ENCODE measurements at places on chromosomes 11 and 22.

- no peak for DNase-seq
Measured at GRCh38 chr22:29717789-29718188, 2.0 kb upstream of the CABP7 start.

DNA sequence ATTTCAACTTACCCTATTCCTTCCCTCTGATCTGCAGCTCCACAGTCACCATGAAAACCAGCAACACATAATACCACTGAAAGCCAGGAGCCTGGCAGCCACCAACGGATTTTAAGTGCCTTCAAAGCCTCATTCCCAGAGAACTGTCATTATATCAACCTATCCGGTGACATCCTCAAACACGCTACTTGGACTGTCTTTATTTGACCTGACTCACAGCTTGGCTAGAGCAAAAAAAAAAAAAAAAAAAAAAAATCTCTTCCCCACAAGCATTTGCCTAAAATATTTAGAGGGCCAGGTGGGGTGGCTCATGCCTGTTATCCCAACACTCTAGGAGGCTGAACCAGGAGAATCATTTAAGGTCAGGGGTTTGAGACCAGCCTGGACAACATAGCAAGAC is 32.4 kb upstream of the ARHGAP32 start:
- no peak for DNase-seq

DNA sequence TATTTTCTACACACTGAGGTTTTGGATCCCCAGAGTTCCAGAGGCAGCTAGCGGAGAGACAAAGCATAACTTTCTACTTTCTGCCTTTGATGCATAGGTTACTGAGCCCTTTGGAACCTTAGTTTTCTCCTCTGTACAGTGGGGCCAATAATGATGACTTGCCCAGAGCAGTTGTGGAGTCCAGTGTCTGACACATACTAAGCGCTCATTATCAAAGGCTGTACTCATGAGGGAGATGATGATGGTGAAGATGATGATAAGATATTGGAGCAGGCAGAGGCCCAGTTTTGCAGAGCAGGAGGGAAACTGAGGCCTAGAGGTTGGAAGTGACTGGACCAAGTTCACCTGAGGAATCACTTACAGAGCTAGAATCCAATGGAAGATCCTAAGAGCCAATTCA is 458.0 kb downstream of the MIAT start:
- no peak for DNase-seq

GRCh38 chr11:65434667-65435410 is 12.2 kb downstream of the NEAT1 start:
- DNase-seq, result peak; percentile 24

GRCh38 chr11:34262531-34263081 is 95.2 kb downstream of the ABTB2 start:
- DNase-seq, result no peak

DNA sequence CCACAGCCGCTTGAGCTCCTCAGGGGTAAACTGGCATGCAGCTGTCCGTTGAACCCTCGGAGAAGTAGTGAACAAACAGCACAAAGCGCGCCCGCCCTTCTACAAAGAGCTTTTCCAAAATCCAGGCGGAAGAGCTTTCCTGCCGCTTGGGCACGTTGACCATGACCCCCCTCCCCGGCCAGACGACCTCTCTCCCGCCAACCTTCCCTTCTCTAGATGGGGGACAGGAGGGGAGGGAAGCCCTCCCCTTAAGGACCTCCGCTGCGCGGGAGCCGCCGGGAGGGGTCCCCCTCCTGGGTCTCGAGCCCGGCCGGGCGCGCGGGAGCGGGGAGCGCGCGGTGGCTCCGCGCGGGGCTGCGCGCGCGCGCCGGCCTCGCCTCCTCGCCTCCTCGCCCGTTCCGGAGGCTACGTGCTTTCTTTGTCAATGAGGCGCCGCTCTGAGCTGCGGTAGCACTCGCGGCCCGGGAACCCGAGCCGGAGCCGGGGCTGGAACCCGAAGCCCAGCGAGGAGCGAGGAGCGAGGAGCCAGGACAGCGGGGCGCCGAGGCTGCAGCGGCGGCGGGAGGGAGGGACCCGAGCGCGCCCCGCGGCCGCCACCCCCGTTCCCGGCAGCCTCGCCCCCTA is 118.6 kb downstream of the HIPK3 start:
- DNase-seq, result no peak

DNA sequence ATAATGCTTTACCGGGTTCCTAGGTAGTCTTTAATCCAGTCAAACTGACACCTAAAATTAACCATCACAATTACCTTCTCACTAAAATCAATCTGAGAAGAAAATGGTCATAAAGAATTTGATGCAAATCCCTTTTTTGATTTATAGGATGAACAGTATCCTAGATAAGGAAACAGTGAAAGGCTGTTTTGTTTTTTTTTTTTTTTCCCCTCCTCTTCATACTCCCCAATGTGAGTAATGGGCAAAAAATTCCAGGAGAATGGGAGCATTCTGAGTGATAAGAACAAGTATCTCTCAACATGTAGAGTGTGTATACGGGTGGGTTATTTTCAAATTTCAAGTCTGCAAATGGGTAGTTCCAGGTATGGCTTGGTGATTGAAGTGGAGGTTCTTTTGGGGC is 28.4 kb downstream of the GRAMD1B start:
- DNase-seq, result no peak

- DNase-seq, result no peak
Measured at GRCh38 chr11:113896156-113896879, 8.3 kb upstream of the HTR3B start.

GRCh38 chr22:29623553-29624169 is 20.2 kb downstream of the NF2 start:
- no peak for DNase-seq

DNA sequence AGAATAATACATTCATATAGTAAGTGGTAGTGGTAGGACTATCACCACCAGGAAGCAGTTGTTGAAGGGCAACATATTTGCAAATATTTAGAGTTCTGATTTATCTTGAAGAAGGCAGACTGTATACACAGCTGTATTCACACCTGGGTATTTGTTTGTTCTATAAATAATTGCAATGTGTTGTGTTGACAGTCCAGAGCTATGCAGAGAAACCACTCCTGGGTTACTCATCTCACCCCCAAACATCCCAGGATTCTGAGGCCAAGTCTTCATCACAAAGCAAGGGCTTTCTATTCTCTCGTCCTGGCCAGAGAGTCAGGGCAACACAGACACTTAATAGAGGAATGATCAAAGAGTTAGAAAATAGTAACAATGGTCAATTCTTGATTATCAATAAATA is 102.1 kb upstream of the FAT3 start:
- no peak for DNase-seq

- DNase-seq, result no peak
Measured at GRCh38 chr11:76209375-76209972, 3.2 kb upstream of the WNT11 start.

GRCh38 chr22:47195484-47196165 is 433.2 kb downstream of the TBC1D22A start:
- DNase-seq, result peak; percentile 87

- DNase-seq, result no peak
Measured at GRCh38 chr11:472816-473215, 22.7 kb downstream of the PTDSS2 start.

- DNase-seq, result no peak
Measured at GRCh38 chr11:80613655-80614054, 1172.8 kb upstream of the TENM4 start.

GRCh38 chr11:61510166-61510919 is 1.8 kb downstream of the LRRC10B start:
- no peak for DNase-seq

DNA sequence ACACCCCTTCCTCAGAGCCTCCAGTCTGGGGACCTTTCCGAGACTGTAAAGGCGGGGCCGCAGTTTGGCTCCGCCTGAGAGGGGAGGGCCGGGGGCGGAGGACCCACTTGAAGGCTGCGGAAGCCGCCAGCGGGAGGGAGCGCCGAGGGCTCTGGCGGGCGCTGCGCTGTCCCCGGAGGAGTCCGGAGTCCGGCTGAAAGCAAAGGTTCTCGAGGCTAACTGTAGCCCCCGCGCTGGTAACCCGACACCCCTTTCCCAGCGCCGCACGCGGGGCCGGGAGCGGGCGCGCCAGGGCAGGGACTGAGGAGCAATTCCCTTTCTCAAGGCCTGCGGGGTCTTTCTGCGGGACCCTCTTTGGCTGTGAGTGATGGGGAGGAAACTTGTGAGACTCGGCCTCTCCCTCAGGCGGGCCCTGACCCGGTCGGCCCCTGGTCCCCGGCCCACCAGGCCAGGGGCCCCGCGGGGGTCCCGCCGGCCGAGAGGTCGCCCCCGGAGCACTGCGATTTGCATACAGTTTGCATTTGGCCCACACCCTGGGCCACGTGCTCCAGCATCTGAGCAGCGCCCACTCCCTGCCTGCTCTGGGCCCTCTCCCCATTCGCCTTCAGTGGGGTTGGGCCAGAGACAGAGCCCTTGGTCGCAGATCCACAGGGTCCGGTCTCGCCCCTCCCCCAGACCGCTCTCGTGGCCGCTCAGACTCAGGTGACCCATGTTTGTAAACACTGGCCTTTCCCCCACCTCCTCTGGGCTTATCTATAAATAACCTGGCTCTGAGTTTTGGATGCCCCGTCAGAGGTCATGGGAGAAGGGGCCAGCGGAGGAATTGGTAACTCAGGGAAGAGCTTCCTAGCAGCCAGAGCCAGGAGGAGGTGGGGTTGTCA is 519 bp upstream of the ART5 start:
- no peak for DNase-seq

DNA sequence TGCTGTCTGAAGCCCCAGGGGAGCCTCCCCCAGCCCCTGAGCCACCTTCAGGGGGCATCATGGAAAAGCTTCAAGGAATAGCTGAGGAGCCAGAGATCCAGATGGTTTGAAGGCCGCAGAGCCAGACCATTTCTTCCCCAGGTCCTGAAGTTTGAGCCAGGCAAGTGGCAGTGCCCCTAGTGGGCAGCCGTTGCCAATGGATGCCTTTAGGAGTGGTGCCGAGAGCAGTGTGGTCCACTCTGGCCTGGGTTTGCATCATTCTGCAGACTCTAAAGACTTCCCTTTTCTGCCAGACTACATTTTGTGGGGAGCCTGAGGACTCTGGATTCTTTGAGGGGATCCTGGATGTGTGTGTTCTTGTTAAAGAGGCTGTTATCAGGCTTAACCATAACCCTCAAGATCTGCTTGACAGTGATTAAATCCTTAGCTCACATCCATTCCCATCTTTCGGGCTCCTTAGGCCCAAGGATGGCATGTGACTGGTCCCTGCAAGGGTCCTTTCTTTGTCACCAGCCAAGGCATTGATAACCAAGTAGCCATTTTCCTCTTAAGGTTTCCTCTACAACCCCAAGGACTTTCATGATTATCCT is 13.1 kb downstream of the HINFP start:
- no peak for DNase-seq

DNA sequence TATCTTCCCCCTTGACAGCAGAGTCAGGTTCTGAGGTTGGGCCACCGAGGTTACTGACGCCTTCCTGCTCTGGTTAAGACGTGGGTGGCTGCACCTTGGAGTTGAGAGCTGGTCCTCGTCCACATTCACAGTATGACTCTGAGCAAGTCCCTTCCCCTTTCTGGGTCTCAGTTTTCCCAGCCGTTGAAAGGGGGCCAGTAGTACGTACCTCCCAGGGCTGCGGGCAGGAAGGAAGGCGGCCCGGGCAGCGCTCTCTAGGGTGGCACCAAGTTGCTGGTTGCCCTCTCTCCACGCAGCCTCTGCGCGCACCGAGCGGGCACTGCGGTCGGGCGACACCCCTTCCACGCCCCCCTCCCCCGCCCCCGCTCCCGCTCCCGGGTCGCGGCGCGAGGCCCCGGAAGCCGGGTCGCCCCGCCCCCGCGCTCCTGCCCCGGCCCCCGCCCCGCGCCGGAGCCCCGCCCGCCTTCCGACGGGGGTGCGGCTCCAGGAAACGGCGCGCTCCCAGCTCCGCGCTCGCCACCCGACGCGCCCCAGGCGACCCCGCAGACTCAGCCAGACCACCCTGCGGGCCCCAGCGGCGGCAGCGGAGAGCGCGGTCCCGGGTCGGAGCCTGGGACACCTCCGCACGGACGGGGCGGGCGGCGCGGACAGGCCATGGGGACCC is at the start of gene EHBP1L1:
Gene EHBP1L1, plus strand, starts transcription at position 486 of the 664 bp plus-strand sequence. CDS start 250 bp downstream, outside the sequence.
- DNase-seq, result no peak

- no peak for DNase-seq
Measured at GRCh38 chr22:47331750-47332149, 569.3 kb downstream of the TBC1D22A start.

DNA sequence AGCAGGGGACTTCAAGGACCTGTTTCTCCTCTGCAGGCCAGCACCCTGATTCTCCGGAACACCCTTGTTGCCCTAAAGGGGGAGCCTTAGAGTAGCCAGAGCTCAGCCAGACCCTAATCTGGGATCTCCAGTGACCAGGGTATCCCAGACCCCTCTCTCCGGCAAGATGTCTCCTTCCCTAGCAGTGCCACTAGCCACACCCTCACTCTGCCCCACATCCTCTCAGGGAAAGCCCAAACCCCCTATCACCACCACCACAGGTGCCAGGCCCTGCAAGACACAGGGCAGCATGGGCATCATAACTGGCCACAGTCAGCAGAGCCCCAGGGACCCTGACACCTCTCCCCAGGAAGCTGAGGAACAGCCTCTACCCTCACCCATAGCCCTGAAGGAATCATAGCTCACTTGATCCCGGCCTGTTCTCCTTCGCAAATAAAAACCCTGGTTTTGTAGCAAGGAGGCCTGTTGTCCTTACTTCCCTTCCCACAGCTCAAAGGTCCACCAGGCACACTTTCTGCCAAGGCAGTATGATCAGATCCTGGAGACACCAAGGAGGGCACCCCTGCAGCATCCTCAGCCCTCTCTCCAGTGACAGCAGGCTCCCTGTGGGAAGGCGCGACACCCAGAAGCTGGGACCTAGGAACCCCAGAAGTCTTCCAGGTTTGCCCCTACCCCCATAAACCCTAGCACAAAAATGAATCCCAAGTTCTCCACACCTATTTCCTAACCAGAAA is 4.6 kb downstream of the CFL1 start:
- peak; percentile 30 for DNase-seq

GRCh38 chr11:47860536-47860935 is 12.4 kb upstream of the NUP160 start:
- DNase-seq, result no peak

- no peak for DNase-seq
Measured at GRCh38 chr11:128658502-128658901, 35.4 kb upstream of the FLI1 start.

DNA sequence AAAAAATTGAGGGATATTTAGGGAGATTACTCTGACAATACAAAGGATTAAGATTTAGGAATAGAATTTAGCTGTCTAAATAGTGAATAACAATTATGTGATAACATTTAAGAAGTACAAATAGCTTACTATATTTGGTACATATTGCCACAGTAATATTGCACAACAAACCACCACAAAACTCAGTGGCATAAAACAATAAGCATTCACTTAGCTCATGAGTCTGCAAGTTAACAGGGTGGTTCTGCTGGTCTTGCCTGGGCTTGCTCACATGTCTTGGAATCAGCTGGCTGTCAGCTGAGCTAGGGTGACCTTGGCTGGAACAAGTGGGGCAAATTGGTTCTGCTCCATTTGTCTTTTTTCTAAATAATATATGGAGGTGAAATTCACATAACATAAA is 115.1 kb downstream of the DCDC1 start:
- no peak for DNase-seq

GRCh38 chr11:22466809-22467208 is 128.6 kb downstream of the SLC17A6 start:
- DNase-seq, result no peak

DNA sequence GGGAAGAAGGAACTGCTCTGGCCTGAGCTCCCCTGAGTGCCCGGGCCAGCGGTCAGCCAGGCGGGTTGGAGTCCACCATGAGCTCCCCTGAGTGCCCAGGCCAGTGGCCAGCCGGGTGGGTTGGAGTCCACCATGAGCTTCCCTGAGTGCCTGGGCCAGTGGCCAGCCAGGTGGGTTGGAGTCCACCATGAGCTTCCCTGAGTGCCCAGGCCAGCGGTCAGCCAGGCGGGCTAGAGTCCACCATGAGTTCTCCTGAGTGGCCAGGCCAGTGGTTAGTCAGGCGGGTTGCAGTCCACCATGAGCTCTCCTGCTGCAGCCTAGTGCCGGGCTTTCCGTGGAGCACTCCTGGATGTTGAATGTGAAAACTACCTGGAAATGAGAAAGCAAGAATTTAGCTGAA is 844.0 kb downstream of the TBC1D22A start:
- DNase-seq, result peak; percentile 53
